Progenitor cell of endocrine pancreas (in vitro differentiated cells): ENCODE measurements at places on chromosomes 5 and 9. TPM values are rescaled to one million over a fixed set of nuclear protein-coding genes. Genes with fewer than 3 reads are reported as not detected.

The PAIP1 gene
- total RNA-seq, result 124 and 135 TPM in 2 replicates

The PHF24 gene
- 0.29 and 0.38 TPM in 2 replicates for total RNA-seq

The WNT8A gene
- not detected in 2 replicates for total RNA-seq

The SETD9 gene
- total RNA-seq, result 15.1 and 17.7 TPM in 2 replicates

The SAXO1 gene
- 0.22 TPM in 1 of 2 replicates, not detected in the other for total RNA-seq

The TMEM161B gene
- 20.1 and 21.1 TPM in 2 replicates for total RNA-seq

The GMCL2 gene
- total RNA-seq, result not detected in 2 replicates

DNA sequence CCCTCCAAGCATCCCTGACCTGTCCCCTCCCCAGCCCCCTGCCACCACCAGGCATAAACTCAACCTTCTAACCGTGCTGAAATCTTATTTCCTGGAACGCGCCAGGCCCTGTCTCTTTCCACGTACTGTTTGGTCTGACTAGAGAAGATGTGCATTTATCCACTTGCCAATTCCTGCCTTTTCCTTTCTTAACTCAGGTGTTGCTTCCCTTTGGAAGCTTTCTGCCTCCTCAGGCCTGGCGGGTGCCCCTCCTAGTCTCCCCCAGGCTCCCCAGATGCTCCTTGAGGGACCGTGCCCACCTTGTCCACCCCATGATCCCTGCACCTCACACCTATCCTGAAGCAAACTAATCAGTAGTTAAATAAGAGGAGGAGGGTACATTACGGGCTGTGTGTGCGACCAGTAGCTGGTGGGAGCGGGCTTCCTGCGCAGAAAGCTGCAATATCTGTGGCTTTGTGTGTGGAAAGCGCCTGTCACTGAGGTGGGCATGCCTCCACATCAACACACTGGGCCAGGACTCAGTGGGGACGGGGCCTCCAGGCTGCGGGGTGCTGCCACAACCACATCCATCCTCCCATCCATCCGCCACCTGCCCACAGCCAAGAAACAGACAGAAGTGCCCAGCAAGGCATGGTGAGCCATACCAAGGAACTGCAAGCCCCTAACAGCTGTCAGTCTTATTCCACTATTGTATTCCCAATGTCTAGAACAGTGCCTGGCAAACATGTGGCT lies 73.5 kb downstream of the COL23A1 start:
- H3K27me3 ChIP-seq, result peaks cover 6% of the 10 kb centered on the region
- no peak overlapping the region for H3K27ac ChIP-seq
- H3K36me3 ChIP-seq, result peaks cover 6% of the 10 kb centered on the region
- no peak overlapping the region for H3K4me3 ChIP-seq

- peaks cover 25% of the 10 kb centered on the region for H3K36me3 ChIP-seq
- H3K4me1 ChIP-seq, result no peaks in the 10 kb centered on the region
- DNase-seq, result no peak
- no peaks in the 10 kb centered on the region for H3K27me3 ChIP-seq
- H3K4me3 ChIP-seq, result no peak overlapping the region
- H3K27ac ChIP-seq, result no peak overlapping the region
These were observed 35.8 kb downstream of the FSD1L start for GRCh38 chr9:105483618-105484017.

DNA sequence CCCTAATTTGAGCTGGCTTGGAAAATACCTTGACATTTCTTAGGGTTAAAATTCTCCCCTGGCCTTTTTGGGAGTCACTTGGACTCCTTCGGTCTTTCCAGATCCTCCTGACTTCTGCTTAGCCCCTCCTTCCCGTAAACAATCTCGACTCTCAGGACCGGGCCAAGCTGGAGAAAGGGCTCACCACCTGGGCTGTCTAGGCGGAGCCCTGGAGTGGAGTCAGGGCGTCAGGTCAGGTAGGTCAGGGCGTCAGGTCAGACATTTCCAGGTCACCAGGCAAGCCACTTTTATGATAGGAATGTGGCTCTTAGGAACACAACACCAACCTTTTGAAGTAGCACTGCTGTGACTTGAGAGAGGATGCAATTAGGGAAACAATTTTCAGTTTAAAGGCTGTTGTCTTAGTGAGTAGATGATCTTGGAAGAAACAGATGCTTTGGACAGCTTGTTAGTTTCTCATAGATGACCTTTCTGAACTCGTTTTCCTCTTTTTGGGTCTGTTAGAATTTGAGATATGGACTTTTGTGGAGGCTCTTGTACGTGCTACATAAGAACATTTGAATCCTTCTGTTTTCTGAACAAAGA lies 12.8 kb downstream of the OSTF1 start:
- peaks cover 8% of the 10 kb centered on the region for H3K4me1 ChIP-seq
- H3K36me3 ChIP-seq, result no peaks in the 10 kb centered on the region
- no peak for DNase-seq

DNA sequence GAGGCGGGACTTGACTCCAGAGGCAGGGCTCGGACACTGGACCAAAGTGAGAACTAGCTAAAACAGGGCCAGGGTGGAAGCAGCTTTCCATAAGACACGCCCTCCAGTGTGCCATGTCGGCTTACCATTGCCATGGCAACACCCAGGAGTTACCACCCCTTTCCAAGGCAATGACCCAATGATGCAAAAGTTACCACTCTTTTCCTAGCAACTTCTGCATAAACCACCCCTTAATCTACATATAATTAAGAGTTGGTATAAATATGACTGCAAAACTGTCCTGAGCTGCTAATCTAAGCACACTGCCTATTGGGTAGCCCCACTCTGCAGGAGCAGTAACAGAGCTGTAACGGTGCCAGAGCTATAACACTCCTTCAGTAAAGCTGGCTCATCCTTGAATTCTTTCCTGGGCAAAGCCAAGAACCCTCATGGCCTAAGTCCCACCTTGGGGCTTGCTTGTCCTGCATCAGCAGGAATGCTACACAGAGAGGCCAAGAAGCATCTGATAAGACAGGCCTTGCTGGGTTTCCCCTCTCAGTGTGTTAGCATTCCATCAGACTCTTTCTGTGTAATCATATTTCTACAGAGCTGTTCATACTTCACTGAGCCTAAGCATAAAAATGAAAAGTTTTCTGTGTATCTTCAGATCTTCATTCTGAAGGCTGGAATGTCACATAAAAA lies 262.7 kb upstream of the KLF9 start:
- H3K27me3 ChIP-seq, result no peaks in the 10 kb centered on the region
- no peaks in the 10 kb centered on the region for H3K36me3 ChIP-seq
- no peak for DNase-seq
- H3K4me3 ChIP-seq, result no peak overlapping the region
- no peaks in the 10 kb centered on the region for H3K4me1 ChIP-seq

DNA sequence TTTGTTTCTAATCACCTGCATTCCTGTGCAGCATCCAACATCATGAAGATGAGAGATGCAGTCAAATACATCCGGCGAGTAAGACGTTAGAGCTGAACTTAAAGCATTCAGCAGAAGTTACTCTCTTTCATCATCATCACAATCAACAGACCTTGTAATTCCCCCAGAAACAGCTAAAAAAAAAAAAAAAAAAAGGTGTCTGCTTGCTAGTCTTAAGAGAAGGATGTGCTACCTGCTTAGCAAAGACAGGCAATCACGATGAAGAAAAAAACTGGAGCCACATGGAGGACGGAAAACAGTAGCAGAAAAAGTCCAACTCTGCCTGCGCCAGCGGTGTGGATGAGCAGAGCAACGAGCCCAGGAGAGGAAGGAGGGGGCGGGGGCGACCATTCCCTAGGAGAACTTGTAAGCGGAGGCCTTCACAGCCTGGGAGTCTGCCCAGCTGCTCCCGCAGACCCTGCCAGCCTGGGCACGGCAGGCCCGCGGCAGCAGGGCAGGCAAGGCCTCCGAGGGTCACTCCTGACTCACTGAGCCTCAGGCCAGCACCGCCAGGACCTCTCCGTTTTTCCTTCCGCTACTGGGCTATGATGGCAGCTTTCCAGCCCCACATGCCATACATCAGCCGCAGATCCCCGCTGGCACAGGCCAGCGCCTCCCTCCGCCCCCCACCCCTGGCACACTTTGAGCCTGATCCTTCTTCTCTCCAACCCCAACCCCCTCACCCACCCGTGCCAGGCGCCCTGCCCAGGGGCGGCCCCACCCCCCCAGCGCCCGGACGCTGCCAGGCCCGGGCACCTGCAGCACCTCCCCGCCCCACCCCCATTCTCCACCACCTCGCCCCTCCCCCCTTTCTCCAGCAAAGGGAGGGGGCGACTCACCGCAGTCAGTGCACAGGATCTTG lies 1.4 kb downstream of the NRG2 start:
- peaks cover 26% of the 10 kb centered on the region for H3K27me3 ChIP-seq
- no peaks in the 10 kb centered on the region for H3K36me3 ChIP-seq
- H3K27ac ChIP-seq, result peak overlapping the region; percentile 69
- peak; percentile 15 for DNase-seq

- H3K27ac ChIP-seq, result no peak overlapping the region
- H3K27me3 ChIP-seq, result no peaks in the 10 kb centered on the region
- DNase-seq, result no peak
- H3K4me3 ChIP-seq, result no peak overlapping the region
- H3K4me1 ChIP-seq, result peaks cover 7% of the 10 kb centered on the region
- peaks cover 21% of the 10 kb centered on the region for H3K36me3 ChIP-seq
These were observed 19.6 kb downstream of the FBXO38 start for GRCh38 chr5:148403344-148403743.

GRCh38 chr5:119059740-119060255 lies 11.1 kb upstream of the DMXL1 start:
- no peak for DNase-seq
- H3K36me3 ChIP-seq, result no peaks in the 10 kb centered on the region
- no peak overlapping the region for H3K4me3 ChIP-seq
- no peak overlapping the region for H3K27ac ChIP-seq

- H3K27me3 ChIP-seq, result no peaks in the 10 kb centered on the region
- peaks cover 4% of the 10 kb centered on the region for H3K36me3 ChIP-seq
- no peaks in the 10 kb centered on the region for H3K4me1 ChIP-seq
- no peak overlapping the region for H3K27ac ChIP-seq
- no peak overlapping the region for H3K4me3 ChIP-seq
These were observed 36.1 kb upstream of the ISL1 start for GRCh38 chr5:51347157-51347556.

DNA sequence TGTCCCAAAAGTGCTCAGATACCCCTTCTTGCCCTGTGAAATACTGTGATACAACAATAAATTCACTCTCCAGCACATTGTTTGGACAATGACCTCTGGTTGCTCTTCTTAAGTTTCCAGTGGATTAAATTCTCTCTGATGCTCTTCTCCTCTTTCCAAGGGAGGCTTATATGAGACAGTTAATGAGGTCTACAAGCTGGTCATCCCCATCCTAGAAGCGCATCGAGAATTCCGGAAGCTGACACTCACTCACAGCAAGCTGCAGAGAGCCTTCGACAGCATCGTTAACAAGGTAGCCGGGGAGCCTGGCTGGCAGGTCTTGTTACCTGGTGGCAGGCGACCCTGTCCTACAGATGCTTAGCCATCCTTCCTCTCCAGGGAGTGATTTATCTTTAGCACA lies 226.5 kb downstream of the DOCK8 start:
- no peaks in the 10 kb centered on the region for H3K27me3 ChIP-seq
- H3K4me1 ChIP-seq, result no peaks in the 10 kb centered on the region
- H3K36me3 ChIP-seq, result no peaks in the 10 kb centered on the region
- no peak overlapping the region for H3K4me3 ChIP-seq

GRCh38 chr5:112604732-112605630 lies 132.7 kb upstream of the APC start:
- H3K27ac ChIP-seq, result no peak overlapping the region
- H3K36me3 ChIP-seq, result no peaks in the 10 kb centered on the region
- peaks cover 3% of the 10 kb centered on the region for H3K4me1 ChIP-seq
- H3K4me3 ChIP-seq, result no peak overlapping the region
- H3K27me3 ChIP-seq, result no peaks in the 10 kb centered on the region
- DNase-seq, result no peak

- H3K36me3 ChIP-seq, result no peaks in the 10 kb centered on the region
- peak overlapping the region; percentile 31 for H3K27ac ChIP-seq
- no peaks in the 10 kb centered on the region for H3K4me1 ChIP-seq
- H3K4me3 ChIP-seq, result no peak overlapping the region
These were observed 6.0 kb downstream of the TRIM7 start for GRCh38 chr5:181198905-181199519.

- no peaks in the 10 kb centered on the region for H3K36me3 ChIP-seq
- no peak overlapping the region for H3K4me3 ChIP-seq
- no peak overlapping the region for H3K27ac ChIP-seq
- H3K4me1 ChIP-seq, result peaks cover 7% of the 10 kb centered on the region
These were observed 115.1 kb upstream of the DAP start for GRCh38 chr5:10876006-10876744.

DNA sequence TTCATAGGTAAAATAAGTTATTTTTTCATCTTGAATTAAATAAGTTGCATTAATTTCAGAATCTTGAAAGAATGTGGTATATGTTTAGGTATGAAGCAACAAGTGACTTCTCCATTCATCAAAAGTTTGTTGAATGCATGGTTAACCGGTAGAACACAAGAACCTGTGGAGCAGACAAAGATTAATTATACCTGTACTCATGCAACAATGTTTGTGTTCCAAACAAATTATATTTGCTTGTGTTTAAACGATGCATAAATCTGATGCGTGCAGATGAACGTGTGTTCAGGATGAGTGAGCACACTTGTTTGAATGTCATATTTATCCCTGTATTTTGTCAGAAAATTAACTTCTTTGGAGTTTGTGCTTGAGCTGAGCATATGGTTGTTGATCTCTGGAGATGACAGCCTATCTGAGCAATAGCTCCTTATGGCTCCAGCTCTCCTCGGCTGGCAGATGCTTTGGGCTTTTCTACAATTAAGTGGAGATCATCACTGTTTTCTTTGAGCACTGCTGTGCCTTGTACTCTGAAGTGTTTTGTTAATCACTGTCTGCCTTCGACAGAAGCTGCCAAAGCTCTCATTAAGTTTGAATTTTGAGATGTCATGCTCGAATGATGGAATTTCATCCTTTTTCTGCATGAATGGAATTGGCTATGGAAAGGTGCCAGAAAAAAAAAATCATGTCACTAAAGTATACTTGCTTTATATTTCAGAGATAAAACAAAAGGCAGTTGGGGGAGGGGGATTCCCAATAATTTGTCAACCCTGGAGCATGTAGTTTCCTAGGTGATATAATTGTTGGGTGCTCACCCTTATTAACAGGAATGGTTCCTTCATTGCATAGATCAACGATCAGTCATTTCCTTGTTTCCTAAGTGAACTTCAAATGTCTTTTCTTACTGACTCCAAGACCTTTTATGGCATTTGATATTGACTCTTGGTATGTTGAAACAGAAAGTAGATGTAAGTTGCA lies 502.5 kb upstream of the ARRDC3 start:
- no peaks in the 10 kb centered on the region for H3K4me1 ChIP-seq
- no peak overlapping the region for H3K4me3 ChIP-seq
- no peaks in the 10 kb centered on the region for H3K36me3 ChIP-seq
- no peak for DNase-seq
- H3K27ac ChIP-seq, result no peak overlapping the region

DNA sequence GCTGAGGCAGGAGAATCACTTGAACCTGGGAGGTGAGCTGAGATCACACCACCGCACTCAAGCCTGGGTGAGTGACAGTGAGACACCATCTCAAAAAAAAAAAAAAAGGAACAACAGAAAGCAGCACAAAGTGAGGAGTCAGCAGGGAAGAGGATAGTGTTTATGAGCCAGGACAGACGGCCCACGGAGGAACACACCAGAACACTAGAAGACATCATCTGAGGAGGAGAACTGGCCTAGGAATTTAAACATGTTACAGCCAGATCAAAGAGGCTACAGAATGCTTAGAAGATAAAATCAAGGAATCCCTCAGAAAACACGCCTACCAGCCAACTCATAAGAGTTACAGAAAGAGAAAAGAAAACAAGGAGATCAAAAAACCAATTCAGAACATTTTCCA lies 12.2 kb downstream of the UBAC1 start:
- no peak overlapping the region for H3K4me3 ChIP-seq
- no peak for DNase-seq
- peaks cover 32% of the 10 kb centered on the region for H3K36me3 ChIP-seq
- H3K27ac ChIP-seq, result no peak overlapping the region
- no peaks in the 10 kb centered on the region for H3K27me3 ChIP-seq
